NCI-H1930 (cell line): ENCODE measurements at places on chromosomes 16 and 17.

- no peak for DNase-seq
Observed at GRCh38 chr17:73444021-73444420, 132.2 kb upstream of the CDC42EP4 start.

- no peak for DNase-seq
Observed at GRCh38 chr17:31878703-31879073, 19.6 kb upstream of the COPRS start.

- peak; percentile 3 for DNase-seq
Observed at GRCh38 chr17:41211845-41212466, 14.5 kb upstream of the KRTAP9-2 start.

- DNase-seq: no peak
Observed at GRCh38 chr17:81009136-81009535, 17.5 kb downstream of the CHMP6 start.

- DNase-seq: no peak
Observed at GRCh38 chr17:77496831-77497577, 356.2 kb downstream of the SEC14L1 start.

DNA sequence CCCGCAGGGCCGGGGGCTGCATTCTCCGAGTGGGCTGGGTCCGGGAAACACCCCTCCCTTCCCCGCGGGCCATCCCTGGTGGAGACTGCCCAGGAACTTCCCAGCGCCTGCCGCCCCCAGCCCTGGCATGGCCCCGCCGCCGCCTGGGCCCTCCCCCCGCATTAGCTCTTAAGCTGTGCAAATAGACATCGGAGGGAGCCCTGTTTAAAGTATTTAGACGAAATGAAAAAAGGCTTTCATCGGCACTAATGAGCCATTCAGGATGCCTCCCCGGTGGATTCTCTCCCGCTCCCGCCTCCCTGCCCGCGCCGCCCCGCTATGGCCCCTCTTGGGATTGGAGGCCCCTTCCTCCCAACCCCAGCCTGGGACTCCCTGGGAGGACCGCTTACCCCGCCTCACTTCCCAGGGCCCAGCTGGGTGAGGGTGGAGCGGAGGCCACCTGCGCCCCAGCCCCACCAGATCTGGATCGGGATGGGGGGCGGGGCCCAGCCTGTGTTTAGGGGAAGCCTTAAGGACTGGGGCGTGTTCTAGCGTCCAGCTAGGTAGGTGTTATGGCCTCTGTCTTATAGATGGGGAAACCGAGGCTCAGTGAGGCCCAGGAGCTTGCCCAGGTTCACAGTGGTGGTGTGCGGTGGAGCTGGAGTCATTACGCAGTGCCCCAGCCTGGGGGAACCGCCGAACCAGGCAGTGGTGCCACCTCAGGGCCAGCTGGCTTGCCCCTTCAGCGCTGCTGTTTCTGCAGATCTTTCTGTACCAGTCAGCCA lies 19.7 kb downstream of the SEZ6 start:
- no peak for DNase-seq
